ENCODE measurements at places on chromosomes 2 and 18. TPM values are rescaled to one million over a fixed set of nuclear protein-coding genes. Genes with fewer than 3 reads are reported as not detected.

ADRA2B gene
- total RNA-seq, result under 0.01 TPM

IL37 gene
- not detected for total RNA-seq

HOXD13 gene
- total RNA-seq, result not detected

ARHGAP15 gene
- not detected for total RNA-seq

ARHGAP25 gene
- total RNA-seq, result 0.36 TPM

TYMS gene
- 1.1 TPM for total RNA-seq

TOGARAM2 gene
- total RNA-seq, result under 0.01 TPM

NT5DC4 gene
- total RNA-seq, result not detected

INPP4A gene
- total RNA-seq, result 11.2 TPM

SLC4A3 gene
- 14.7 TPM for total RNA-seq

EPC2 gene
- total RNA-seq, result 22.4 TPM

SIX2 gene
- 2.9 TPM for total RNA-seq
